ENCODE measurements at places on chromosomes 2 and 18.

DNA sequence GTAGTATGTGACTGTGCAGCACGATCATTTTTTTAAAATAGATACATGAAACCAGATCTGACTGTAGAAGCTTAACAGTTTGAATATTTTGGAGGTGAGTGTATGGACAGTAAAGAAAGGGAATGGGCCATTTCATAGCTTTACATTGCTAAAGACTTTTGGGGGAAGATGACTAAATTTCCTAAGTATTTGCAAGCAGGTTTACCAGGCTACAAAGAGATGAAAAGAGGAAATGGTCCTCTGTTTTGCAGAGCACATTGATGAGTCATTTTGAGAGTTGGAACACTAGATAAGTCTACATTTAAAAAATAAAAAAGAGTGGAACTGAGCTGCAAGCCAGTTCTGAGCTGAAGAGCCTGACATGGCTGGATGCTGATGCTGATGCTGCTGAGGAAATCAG, 115.7 kb upstream of the LRATD1 start:
- DNase-seq = no peak

- DNase-seq = no peak
Measured at GRCh38 chr2:191917967-191918651, 71.2 kb upstream of the CAVIN2 start.

- DNase-seq = no peak
Measured at GRCh38 chr2:152038441-152038958, 60.3 kb downstream of the CACNB4 start.

GRCh38 chr2:117958186-117958585, 55.7 kb downstream of the CCDC93 start:
- no peak for DNase-seq

DNA sequence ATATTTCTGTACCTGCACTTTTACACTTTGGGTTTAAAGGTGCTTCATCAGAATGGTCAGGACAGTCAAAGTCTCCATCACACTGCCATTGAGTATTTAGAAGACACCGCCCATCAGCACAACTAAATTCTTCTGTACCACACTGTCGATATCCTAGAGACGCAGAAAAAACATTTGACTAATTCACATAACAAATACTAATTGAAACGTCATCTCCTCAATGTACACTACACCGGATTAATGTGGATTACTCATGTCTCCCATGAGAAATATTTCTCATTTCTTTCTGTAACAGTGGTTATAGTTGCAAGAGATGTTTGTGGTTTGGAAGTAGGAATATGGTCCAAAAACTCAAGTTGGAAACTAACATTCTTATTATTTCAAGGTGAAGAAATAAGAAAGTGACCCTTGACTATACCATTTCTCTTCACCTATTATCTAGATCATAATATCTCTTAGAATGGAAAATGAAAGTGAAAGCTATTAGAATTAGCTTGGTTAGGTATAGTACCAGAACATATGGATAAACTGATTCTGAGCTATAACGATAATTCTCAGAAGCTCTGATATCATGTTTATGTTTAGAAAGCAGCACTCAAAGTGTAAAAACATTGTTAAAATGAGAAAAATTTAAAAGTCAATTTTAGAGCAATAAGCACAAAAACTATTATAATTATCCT, 1627.7 kb downstream of the LRP1B start:
- no peak for DNase-seq

DNA sequence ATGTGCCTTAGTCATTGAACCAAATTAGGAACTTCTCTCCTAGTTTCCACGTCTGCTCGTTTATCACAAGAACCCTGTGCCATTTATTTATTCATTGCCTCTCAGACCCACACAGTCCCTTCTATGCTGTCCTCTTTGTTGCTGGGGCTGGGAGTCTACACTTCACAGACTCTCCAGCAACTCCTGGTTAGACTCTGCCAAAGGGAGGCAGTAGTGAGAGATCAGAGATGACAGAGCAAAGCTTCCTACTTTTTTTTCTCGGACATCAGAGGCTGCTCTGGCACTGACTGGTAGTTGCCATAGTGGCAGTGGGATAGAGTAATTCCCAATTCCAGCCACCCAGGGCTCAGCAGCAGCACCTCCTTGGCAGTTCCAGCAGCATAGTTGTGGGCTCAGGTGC, 277.5 kb downstream of the BCL11A start:
- DNase-seq = no peak

DNA sequence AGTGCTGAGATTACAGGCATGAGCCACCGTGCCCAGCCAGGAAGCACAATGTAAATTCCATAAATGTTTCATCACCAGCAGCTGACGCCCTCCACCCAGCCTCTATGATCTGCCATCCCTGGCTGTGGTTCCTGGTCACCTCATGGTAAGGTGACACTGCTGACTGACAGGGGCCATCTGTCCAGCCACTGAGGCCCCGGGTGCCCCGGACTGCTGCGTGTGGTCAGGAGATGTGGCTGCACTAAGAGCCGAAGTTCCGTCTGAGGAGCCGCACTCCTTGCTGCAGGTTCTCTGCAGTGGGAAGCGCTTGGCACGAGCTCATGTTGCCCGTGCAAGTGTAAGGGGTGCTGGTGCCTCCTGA, 10.9 kb downstream of the NTSR2 start:
- DNase-seq = no peak

GRCh38 chr2:69185807-69186206, 172.8 kb downstream of the ANTXR1 start:
- no peak for DNase-seq

DNA sequence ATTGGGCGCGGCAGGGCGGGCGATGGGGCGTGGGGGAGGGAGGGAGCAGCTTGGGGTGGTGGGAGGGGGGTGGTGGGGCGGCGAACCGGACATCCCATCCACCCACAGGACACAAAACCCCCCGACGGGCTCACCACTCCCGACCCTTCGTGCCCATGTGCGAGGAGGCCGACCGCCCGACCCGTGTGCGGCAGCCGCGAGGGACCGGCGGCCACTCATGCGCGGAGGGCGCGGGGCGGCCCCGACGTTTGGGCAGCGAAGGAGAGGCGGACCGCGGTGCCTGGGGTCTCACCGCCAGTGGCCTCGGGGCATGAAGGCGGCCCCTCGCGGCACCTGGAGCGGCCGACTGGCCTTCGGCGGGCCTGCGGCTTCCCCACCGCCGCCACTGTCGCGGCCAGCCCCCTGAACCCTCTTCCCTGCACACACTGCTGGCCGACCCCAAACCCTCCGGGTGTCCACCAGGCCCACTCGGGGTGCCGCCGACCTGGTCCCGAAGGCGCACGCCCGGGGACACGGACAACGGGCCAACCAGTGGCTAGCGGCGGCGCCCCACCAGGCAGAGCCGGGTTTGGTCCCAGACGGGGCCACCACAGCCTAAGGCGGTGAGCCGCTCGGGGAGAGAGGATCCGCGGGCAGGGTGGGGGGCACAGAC, 94.6 kb upstream of the ANKRD30BL start:
- no peak for DNase-seq
